ENCODE measurements at places on chromosomes 7 and 10.

GRCh38 chr7:12911053-12911452 is 223.6 kb downstream of the ARL4A start:
- DNase-seq: no peak

GRCh38 chr7:24653316-24654085 is 80.2 kb downstream of the PALS2 start:
- no peak for DNase-seq

DNA sequence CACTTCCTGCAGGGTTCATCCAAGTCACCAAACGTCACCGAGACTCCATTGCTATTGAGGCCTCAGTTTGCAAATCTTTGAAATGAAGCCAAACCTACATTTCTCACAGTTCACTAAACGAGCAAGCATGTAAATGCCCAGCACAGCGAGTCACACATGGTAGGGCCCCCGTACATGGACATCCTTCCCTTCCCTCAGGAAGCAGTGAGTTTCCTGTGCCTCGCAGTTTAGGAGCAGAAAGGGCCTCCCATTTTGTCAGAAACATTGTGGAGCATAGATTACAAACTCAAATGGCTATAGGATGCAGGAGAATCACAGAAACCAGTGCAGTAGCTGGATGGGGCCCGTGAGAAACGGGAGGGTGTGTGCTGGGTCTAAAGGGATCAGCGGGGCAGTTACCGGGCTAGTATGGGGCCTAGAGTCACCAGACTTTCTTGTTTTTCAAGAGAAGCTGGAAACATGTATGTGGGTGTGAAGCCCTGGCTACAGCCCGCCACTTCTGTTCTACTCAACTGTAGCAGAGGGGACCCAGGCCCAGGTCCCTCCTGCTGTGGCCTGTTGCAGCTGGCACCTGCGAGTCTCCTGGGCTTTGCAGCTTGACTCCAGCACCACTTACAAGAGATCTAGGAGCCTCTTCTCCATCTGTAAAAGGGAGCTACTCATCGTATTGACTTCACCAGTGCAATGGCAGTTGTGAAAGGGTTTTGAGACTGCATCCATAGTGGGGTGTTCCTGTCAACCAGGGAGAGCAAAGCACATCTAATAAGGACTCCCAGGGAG is 14.2 kb upstream of the SLC18A3 start:
- DNase-seq: no peak

DNA sequence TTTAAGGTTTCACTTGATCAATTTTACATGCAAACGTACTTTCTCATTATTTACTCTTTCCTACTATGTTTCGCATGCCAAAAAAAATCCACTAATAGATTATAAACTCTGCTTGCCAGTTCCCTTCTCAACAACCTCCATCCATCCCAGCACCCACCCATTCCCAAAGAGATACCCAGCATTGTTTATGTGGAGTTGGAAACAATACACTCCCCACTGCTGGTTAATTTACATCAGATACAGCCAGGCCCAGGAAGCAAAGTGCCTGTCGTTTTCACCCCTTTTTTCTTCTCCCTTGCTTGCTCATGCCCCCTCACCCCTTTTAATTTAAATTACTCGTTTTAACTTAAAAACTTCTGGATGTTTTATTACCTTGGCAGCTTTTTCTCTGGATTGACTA is 59.9 kb downstream of the HIBADH start:
- DNase-seq: no peak

Data from GM13976 (cell line).